Osteoblast (primary cell): ENCODE measurements at places on chromosomes 6 and 20. TPM values are rescaled to one million over a fixed set of nuclear protein-coding genes. Genes with fewer than 3 reads are reported as not detected.

DNA sequence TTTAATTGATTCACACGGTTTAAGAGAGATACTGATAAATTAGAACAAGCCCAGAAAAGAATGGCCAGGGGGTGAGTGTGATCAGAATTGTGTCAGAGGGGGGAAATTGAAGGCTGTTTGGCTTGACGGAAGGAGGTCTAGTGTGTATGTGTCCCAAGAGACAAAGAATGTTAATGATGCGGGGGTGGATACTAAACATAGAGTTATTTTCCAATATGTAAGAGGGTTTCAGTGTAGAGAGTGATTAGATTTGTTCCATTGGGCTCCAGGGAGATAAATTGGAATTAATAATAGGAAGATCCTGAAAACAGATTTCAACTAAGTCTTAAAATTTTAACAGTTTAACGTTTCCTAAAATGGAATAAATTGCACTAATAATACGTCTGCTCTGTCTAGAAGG, 38.1 kb upstream of the UTRN start:
- peaks cover 20% of the 10 kb centered on the region for H3K4me1 ChIP-seq
- DNase-seq = no peak
- no peaks in the 10 kb centered on the region for H3K27me3 ChIP-seq

GRCh38 chr6:121901432-121901831, 466.0 kb downstream of the GJA1 start:
- no peaks in the 10 kb centered on the region for H3K36me3 ChIP-seq
- H3K4me3 ChIP-seq = no peak overlapping the region

KCNG1 gene
- total RNA-seq = 13.6 and 16.3 TPM in 2 replicates

SLC32A1 gene
- not detected in 2 replicates for total RNA-seq

DYNLT1 gene
- total RNA-seq = 54.3 and 70.4 TPM in 2 replicates

DNA sequence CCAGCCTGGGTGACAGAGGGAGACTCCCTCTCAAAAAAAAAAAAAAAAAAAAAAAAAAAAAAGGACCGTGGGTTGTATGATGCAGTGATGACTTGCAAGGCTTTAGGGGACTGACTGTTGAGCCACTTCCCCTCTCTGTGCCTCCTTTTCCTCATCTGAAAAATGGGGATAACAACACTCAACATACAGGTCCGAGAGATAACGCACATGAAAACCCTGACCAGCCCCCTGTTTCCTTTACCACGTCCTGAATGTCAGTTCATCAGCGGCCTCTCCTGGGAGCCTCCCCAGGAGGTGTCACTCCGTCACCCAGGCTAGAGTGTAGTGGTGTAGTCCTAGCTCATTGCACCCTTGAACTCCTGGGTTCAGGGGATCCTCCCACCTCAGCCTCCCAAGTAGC, 3.9 kb downstream of the SLA2 start:
- DNase-seq = no peak
- no peaks in the 10 kb centered on the region for H3K27me3 ChIP-seq

DNA sequence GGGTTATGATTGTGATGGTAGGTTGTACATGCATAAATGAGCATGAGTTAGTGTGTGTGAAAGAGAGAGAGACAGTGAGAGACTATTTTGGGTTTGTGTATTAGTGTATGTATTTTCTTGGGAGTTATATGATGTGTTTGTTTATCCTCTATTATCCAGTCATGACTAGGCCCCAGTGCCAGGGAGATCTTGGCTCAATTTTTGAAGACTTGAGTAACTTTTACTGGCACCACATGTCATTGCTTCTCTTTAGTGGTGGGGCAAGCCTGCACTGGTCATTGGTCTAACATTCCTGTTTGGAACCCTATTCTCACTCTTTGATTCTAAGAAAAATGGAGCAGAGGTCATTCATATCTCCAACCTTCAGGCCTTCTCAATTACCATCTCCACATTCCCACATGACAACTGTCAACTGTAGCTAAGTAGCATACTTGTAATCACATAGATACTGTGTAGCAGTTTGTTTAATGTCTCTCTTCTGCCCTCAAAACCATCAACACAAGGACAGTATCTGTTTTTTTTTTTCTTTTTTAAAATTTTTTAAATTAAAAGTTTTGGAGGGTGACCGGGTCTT, 8.8 kb downstream of the L3MBTL1 start:
- H3K27me3 ChIP-seq = no peaks in the 10 kb centered on the region
- H3K36me3 ChIP-seq = no peaks in the 10 kb centered on the region
- no peak for DNase-seq
- H3K4me3 ChIP-seq = no peak overlapping the region
- H3K27ac ChIP-seq = no peak overlapping the region
- H3K4me1 ChIP-seq = peaks cover 5% of the 10 kb centered on the region

CDSN gene
- total RNA-seq = not detected in 2 replicates

DNA sequence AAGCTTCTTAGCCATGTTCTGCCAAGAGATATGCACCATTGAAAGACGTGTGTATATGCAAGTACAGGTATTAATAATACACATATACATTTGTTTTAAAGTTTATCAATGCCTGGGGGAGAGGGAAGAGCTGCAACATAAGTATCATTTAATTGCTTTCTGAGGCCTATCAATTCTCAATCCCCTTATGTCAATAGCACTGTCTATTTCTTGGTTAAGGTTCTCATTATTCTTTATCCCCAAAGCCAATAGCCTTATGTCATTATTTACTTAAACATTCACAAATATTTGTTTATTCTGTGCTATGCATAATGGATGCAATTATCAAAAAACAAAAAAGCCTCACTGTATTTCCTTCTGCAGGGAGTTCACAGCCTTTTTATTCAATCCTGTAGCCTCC, 350.3 kb upstream of the KCNQ5 start:
- DNase-seq = no peak
- no peak overlapping the region for H3K27ac ChIP-seq
- H3K4me1 ChIP-seq = peaks cover 10% of the 10 kb centered on the region
- no peak overlapping the region for H3K4me3 ChIP-seq
- H3K27me3 ChIP-seq = no peaks in the 10 kb centered on the region

- no peak for DNase-seq
- H3K27me3 ChIP-seq = peaks cover 6% of the 10 kb centered on the region
- no peak overlapping the region for H3K4me3 ChIP-seq
- no peaks in the 10 kb centered on the region for H3K4me1 ChIP-seq
Observed at GRCh38 chr6:159094444-159095252, 49.9 kb upstream of the TAGAP start.

ARFGEF3 gene
- total RNA-seq = under 0.01 TPM in 2 replicates
